Kidney (tissue), 22 donors: ENCODE measurements at places on chromosomes 1 and 21. TPM values are rescaled to one million over a fixed set of nuclear protein-coding genes. Genes with fewer than 3 reads are reported as not detected.
A peak's percentile ranks its signal among the peaks of the same experiment; 100 is the strongest.

DNA sequence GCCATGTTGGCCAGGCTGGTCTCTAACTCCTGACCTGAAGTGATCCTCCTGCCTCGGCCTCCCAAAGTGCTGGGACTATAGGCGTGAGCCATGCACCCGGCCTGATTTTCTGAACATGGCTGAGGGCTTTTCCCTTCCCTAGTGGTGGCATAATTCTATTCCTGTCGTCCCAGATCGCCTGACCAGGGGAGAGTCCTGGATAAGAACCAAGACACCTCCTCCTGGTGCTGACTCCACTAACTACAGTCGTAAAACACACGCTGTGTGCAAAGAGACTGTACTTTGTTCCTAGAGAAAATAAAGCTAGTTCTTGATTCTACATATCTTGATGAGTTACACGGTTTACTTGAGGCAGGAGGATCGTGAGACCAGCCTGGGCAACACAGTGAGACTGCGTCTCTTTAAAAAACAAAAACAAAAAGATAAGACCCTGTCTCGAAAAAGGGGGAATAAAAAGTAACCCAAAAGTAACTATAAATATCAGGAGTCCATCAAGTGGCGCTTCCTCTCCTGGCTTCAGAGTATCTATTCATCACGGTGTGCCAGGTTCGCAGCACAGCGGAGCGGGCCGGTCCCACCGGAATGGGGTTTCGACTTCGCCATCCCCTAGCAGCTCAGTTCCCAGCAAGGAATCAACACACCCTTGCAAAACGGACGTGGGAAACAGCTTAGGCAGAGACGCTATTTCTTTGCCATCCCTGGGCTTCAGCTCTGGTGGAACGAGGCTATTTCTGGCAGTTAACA, 973 bp downstream of the SDF4 start:
- peaks cover 12% of the 10 kb centered on the region for H3K4me1 ChIP-seq
- H3K4me3 ChIP-seq = peak overlapping the region; percentile 79
- H3K36me3 ChIP-seq = peaks cover 8% of the 10 kb centered on the region
- H3K27me3 ChIP-seq = no peaks in the 10 kb centered on the region

The INAVA gene
- 48.8 TPM for total RNA-seq

The RNF220 gene
- 66.9 TPM for total RNA-seq

DNA sequence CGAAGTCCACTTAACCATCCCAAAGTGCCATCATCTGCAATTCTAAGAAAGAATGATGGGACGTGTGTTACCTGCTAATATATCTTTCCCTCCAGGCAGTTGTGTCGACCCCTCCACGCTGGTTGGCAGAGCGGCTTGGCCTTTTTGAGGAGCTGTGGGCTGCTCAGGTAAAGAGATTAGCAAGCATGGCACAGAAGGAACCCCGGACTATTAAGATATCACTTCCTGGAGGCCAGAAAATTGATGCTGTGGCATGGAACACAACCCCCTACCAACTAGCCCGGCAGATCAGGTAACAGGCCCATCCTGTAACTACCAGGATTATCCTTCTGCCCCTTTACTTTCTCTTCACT, 520 bp downstream of the TARS2 start:
- no peaks in the 10 kb centered on the region for H3K4me1 ChIP-seq
- peak overlapping the region; percentile 20 for H3K27ac ChIP-seq
- peak overlapping the region; percentile 74 for H3K4me3 ChIP-seq
- H3K36me3 ChIP-seq = peaks cover 4% of the 10 kb centered on the region
- no peak for DNase-seq
- no peaks in the 10 kb centered on the region for H3K27me3 ChIP-seq

DNA sequence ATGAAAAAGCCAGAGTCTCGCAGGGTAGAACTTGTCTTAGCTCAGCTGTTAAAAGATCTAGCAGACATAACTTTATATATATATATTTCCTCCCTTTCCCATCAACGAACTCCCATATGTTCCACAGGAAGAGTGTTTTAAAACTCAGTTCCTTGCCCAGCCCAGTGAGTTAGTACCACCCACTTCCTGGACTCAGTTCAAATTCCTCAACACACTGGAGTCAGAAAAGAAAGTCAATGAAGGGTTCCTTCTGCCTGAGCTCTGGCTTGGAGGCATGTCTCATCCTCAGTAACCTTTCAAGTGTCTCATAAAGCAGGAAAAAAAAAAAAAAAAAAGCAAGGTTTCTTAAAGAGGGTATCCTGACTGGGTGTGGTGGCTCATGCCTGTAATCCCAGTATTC, 15.6 kb downstream of the TPM3 start:
- DNase-seq = no peak
- no peaks in the 10 kb centered on the region for H3K27me3 ChIP-seq
- H3K4me3 ChIP-seq = no peak overlapping the region
- peaks cover 34% of the 10 kb centered on the region for H3K4me1 ChIP-seq
- H3K27ac ChIP-seq = no peak overlapping the region
- peaks cover 21% of the 10 kb centered on the region for H3K36me3 ChIP-seq

DNA sequence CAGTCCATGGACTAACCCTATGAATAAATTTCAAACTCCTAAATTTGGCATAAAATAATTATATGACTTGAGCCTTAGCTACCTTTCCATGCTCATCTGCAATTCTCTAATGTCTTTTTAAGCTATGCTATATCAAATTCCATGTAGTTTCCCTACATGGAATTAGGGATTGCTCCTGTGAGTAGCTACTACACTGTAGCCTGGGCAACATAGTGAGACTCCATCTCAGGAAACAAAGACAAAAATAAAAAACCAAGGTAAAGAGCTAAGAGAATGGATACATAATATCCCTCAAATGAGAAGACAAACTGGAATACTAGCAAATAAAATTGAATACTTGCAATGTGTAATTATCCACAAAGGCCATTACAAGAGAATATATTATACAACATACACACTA, 37.5 kb downstream of the ATP1B1 start:
- DNase-seq = no peak
- H3K4me3 ChIP-seq = no peak overlapping the region
- H3K4me1 ChIP-seq = peaks cover 52% of the 10 kb centered on the region
- peak overlapping the region; percentile 75 for H3K27ac ChIP-seq
- no peaks in the 10 kb centered on the region for H3K27me3 ChIP-seq

- DNase-seq = no peak
- H3K27me3 ChIP-seq = no peaks in the 10 kb centered on the region
- H3K27ac ChIP-seq = peak overlapping the region; percentile 37
- no peaks in the 10 kb centered on the region for H3K4me1 ChIP-seq
These were observed 9.5 kb downstream of the SNX27 start for GRCh38 chr1:151621351-151621750.

- no peaks in the 10 kb centered on the region for H3K36me3 ChIP-seq
- no peak for DNase-seq
- H3K4me1 ChIP-seq = no peaks in the 10 kb centered on the region
- no peak overlapping the region for H3K27ac ChIP-seq
- H3K27me3 ChIP-seq = no peaks in the 10 kb centered on the region
These were observed 9.1 kb upstream of the PADI2 start for GRCh38 chr1:17128361-17128760.

The ANKRD45 gene
- 7.7 TPM for total RNA-seq

GRCh38 chr21:26055841-26056264, 114.7 kb downstream of the APP start:
- DNase-seq = no peak
- no peak overlapping the region for H3K27ac ChIP-seq
- H3K4me1 ChIP-seq = no peaks in the 10 kb centered on the region
- no peak overlapping the region for H3K4me3 ChIP-seq
- peaks cover 2% of the 10 kb centered on the region for H3K36me3 ChIP-seq

The F3 gene
- 8.8 TPM for total RNA-seq

GRCh38 chr1:211236633-211237320, 22.4 kb upstream of the RCOR3 start:
- no peaks in the 10 kb centered on the region for H3K27me3 ChIP-seq
- no peaks in the 10 kb centered on the region for H3K36me3 ChIP-seq
- DNase-seq = no peak
- no peak overlapping the region for H3K4me3 ChIP-seq
- H3K4me1 ChIP-seq = no peaks in the 10 kb centered on the region

DNA sequence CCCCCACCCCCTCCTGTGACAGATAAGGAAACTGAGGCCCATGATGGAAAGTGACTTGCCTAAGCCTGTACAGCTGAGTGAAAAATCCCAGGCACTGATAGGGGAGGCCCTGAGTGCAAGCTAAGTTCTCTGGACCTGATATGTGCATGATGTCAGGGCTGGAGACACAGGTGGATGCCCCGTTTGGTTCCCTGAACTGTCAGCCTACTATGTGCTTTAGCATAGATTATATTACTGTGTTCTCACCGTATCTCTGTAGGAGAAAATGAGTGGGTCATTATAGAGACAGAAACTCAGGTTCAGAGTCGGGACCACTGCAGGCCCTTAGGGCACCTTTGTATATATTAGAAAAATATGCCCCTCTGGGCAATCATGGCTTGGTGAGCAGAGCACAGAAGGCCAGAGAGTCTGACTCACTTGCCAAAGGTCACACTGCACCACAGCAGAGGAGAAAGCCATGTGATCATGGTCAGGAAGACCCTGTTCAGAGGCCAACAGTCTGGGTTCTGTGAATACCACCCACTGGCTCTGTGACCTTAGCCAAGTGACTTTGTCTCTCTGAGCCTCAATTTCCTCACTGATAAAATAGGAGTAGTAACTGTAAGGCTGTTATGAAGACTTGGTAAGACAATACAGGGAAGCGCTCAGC, 145.8 kb upstream of the WNT4 start:
- no peak overlapping the region for H3K4me3 ChIP-seq
- no peaks in the 10 kb centered on the region for H3K36me3 ChIP-seq
- DNase-seq = no peak
- no peaks in the 10 kb centered on the region for H3K4me1 ChIP-seq
- H3K27me3 ChIP-seq = no peaks in the 10 kb centered on the region

DNA sequence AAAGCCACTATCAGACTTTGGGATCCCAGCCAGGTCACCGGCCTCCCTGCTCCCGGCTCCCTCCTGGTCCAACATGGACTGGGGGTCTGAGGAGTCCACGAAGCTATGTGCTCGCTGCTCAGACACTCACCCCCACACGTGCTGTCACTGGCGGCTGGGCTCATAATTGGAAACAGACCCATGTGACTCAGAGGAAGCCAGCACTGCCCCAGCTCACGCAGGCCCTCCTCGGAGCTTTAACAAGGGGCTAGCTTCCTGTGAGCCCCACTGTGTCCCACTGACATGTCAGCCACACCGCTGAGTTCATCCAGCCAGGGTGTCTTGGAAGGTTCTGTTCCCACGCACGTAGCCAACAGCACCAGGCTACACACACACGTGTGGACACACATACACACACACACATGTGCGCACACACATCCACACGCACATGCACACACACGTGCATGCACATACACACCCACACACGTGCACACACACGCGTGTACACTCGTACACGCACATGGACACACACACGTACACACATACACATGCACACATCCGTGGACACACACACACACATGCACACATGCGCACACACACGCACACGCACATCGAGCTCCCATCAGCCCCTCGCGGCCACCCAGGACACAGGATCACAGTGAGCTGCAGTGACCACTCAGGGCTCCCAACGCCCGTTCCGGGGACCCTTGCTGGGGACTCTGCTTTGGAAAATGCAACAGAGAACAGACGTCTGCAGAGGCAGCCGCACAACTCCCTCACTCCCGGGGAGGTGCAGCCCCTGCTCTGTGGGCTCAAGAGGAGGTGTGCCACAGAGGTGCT, 18.4 kb upstream of the COL6A2 start:
- H3K27ac ChIP-seq = no peak overlapping the region
- no peaks in the 10 kb centered on the region for H3K36me3 ChIP-seq
- no peak for DNase-seq
- peaks cover 3% of the 10 kb centered on the region for H3K4me1 ChIP-seq

DNA sequence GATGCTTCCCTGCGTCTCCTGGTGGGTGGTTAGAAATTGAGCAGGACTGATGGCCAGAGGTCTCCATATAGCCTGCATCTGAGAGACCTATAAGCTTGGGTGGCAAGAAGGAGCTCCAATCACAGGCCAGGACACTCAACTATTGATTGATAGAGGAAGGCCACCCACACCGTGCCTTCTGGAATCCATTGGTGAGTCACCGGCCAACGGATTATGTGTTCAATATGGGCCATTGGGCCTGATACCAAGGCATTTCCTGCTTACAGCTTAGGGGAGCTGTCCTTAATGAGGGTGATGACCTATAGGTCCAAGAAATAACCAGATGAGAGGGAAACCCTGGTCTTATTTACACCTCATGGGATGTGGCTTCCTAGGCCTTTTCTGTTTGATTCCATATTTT, 115.1 kb downstream of the PLPP3 start:
- no peak for DNase-seq
- no peak overlapping the region for H3K27ac ChIP-seq
- no peaks in the 10 kb centered on the region for H3K4me1 ChIP-seq
- no peaks in the 10 kb centered on the region for H3K27me3 ChIP-seq
- no peaks in the 10 kb centered on the region for H3K36me3 ChIP-seq
- H3K4me3 ChIP-seq = no peak overlapping the region

- no peak for DNase-seq
- H3K4me3 ChIP-seq = no peak overlapping the region
- no peaks in the 10 kb centered on the region for H3K4me1 ChIP-seq
- H3K27me3 ChIP-seq = no peaks in the 10 kb centered on the region
These were observed 3.9 kb upstream of the CD101 start for GRCh38 chr1:116997636-116998035.

- no peak overlapping the region for H3K4me3 ChIP-seq
- no peaks in the 10 kb centered on the region for H3K27me3 ChIP-seq
- peaks cover 10% of the 10 kb centered on the region for H3K4me1 ChIP-seq
- peak overlapping the region; percentile 78 for H3K27ac ChIP-seq
These were observed 28.4 kb downstream of the EGLN1 start for GRCh38 chr1:231393668-231394067.

The SPRR2A gene
- total RNA-seq = 0.60 TPM

DNA sequence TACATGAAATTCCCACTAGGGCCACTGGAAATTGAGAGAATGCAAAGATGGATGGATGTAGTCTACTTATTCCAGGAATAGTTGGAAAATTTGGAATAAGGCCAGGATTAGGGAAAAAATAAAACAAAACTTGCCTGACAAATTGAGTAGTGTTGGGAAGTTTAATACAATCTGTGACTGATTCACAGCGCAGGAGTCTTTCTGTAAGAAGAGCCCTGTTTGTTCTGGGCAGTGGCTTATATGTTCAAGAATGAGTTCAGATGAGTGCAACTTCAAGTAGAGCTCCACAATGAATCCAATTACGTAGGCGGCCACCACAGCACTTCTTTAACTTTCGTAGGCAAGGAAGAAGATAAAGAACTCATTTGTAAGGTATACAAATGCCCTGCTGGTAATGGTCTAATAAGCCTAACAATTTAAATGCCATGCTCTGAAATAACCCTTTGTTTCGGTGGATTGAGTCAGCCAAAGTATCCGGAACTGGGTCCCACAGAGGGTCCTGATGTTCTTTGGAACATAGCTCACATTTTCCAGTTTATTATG, 47.1 kb upstream of the KCNE1 start:
- H3K4me3 ChIP-seq = no peak overlapping the region
- H3K4me1 ChIP-seq = no peaks in the 10 kb centered on the region
- DNase-seq = no peak
- H3K27ac ChIP-seq = no peak overlapping the region
- no peaks in the 10 kb centered on the region for H3K27me3 ChIP-seq

- no peaks in the 10 kb centered on the region for H3K27me3 ChIP-seq
- no peak overlapping the region for H3K27ac ChIP-seq
- no peak for DNase-seq
- no peaks in the 10 kb centered on the region for H3K4me1 ChIP-seq
- H3K36me3 ChIP-seq = no peaks in the 10 kb centered on the region
These were observed 192.4 kb upstream of the PTGFR start for GRCh38 chr1:78298349-78298748.
